LHCN-M2 (cell line): ENCODE measurements at places on chromosomes 6 and 20.

- peak; percentile 53 for DNase-seq
These were observed 584 bp downstream of the PTK7 start for GRCh38 chr6:43076464-43077332.

GRCh38 chr6:167863897-167864296, 37.2 kb downstream of the AFDN start:
- DNase-seq: no peak

DNA sequence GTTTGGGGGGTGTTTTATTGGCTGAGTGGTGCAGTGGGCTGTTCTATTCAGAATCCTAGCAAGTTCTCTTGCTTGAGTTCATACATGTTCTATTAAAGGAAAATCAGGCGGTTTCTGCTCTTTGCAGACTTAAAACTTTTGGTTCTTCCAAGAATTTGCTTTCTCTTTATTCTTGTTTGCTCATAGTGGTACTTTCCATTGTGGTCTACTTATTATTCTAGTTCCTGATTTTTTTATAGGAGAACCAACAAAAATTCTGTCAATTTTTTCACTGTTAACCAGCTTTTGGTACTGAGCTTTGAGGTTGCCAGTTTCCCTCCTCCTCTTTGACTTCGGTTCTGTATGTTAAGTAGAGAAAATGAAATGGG, 6.7 kb downstream of the AFDN start:
- DNase-seq: no peak

DNA sequence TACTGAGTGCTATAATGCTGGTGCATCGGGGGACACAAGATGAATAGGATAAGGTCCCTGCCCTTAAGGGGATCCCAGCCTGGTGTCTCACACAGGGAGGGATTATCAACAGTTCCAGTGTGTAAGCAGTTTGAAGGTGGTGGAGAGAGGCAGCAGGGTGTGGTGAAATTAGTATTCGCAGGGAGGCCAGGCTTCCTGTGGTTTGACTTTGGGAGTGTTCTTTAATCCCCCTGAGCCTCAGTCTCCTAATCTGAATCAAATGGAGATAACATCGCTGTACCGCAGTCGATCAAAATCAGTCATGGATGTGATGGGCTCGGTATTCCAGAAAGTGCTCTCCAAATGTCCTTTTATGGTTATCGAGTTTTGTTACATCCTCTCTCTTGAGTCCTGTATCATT, 288.1 kb upstream of the SUPT3H start:
- DNase-seq: no peak

GRCh38 chr6:108968325-108969316, 120.4 kb downstream of the ARMC2 start:
- DNase-seq: no peak

- no peak for DNase-seq
These were observed 231.0 kb downstream of the QKI start for GRCh38 chr6:163645560-163645959.

- no peak for DNase-seq
These were observed 120.2 kb upstream of the CLDN20 start for GRCh38 chr6:155143578-155144106.

DNA sequence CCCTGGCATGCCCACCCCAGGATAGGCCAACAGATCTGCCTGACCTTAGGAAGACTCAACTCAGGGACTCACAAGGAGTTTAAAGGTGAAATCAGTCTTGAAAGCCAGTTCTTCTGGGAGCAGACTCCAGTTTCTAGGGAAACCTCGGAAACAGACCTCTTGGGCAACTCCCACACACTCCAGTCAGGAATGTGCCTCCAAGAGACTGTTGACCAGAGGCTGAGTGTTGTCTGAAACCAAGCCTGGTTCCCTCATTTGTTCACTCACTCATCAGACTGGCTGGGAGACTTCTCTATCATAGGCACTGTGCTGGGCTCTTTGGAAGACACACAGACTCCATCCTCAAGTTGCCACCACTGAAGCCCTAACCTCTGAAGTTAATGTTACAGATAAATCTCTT, 1.8 kb downstream of the TREM1 start:
- DNase-seq: peak; percentile 13

- DNase-seq: no peak
These were observed 80.6 kb downstream of the TAF4 start for GRCh38 chr20:61985096-61985495.

- DNase-seq: no peak
These were observed 2.6 kb upstream of the MRGBP start for GRCh38 chr20:62793757-62794006.

- DNase-seq: no peak
These were observed 105.5 kb downstream of the NRSN1 start for GRCh38 chr6:24231438-24231977.

- DNase-seq: peak; percentile 98
These were observed 23.2 kb upstream of the FAM50B start for GRCh38 chr6:3825851-3826581.

DNA sequence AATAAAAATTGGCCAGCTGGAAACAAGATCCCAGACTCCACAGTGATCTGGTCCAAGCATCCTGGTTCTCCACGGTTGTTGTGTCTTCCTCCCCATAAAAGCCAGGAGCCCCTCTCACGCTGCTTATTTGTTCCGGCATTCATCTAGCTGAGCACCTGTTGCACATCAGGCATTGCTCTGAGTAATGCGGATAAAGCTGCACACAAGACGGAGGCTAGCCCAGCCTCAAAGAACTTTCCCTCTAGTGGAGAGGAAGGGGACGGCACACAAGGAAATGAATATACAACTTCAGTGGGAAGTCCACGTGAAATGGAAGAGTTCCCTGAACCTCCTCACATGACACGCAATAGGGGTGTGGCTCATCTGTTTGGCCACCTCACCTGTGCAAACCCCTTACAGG, 30.3 kb upstream of the NXT1 start:
- peak; percentile 62 for DNase-seq

DNA sequence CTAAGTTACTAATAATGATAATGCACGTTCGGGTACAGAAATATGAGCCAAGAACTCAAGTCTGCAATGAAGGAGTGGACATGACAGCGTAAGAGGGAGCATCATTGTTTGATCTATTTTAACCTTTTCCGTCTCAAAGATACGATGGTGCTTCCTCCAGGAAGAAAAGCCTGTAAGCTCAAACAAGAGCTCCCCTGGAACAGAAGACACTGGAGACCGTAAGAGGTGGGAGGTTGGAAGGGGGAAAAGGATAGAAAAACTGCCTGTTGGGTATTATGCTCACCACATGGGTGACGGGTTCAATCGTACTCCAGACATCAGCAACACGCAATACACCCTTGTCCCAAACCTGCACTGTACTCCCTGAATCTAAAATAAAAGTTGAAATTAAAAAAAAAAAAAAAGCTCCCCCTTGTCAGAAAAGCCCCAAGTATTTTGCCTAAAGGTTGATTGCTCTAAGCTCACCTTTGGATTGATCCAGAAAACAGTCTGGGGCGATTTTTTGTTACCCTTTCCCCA, 180.5 kb downstream of the TRIM27 start:
- DNase-seq: peak; percentile 8

GRCh38 chr6:17741507-17741906, 34.8 kb upstream of the NUP153 start:
- no peak for DNase-seq

DNA sequence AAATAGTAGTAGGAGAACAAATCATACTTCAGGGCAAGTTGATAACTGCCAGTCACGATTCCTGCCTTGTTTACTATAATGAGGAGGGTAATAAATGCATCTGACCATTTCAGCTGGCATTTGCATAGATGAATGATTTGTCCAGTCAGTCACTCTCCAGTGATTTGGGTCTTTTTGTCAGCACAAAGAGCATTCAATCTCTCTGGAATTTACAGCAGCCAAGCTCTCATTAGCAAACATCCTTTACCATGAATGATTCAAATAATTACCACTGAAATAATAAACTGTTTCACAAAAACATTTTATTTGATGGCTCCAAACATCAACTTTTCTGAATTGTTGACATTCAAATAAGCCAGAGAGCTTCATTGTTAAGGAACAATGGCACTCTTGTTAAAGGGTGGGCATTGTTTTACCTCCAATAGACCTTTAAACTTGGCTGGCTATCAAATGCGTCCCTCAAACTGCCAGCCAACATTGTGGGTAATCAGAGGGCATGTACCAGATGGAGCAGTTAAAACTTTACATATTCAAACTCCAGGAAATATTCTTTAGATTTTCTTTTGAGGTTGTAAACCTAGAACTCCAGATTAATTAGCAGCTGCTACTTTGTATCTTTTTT, 30.0 kb upstream of the FBXL4 start:
- no peak for DNase-seq

- no peak for DNase-seq
These were observed 34.1 kb downstream of the SERPINB1 start for GRCh38 chr6:2807342-2808090.

DNA sequence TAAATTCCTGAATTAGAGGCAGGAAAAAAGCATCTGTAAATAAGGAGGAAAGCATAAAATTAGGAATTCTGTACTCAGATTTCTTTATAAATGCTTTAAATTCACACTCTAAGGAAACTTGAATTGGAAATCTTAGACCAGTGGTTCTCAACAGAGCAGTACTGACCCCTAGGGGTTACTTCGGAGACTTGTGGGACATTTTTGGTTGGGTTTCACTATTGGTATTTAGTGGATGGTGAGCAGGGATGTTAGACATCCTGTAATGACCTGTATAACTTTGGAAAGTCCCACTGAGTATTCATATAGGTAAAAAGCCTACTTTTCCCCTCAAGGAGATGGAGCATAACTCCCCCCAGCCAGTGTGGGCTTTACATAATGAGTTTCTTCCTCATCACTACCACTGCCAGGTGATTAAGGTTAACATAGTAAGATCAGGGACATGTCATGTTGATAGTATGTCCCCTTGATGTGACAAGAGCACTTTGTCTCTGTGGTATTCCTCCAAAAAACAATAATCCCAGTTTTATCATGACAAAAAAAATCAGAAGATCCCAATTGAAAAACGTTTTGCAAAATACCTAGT, 31.0 kb downstream of the GLO1 start:
- DNase-seq: peak; percentile 60

DNA sequence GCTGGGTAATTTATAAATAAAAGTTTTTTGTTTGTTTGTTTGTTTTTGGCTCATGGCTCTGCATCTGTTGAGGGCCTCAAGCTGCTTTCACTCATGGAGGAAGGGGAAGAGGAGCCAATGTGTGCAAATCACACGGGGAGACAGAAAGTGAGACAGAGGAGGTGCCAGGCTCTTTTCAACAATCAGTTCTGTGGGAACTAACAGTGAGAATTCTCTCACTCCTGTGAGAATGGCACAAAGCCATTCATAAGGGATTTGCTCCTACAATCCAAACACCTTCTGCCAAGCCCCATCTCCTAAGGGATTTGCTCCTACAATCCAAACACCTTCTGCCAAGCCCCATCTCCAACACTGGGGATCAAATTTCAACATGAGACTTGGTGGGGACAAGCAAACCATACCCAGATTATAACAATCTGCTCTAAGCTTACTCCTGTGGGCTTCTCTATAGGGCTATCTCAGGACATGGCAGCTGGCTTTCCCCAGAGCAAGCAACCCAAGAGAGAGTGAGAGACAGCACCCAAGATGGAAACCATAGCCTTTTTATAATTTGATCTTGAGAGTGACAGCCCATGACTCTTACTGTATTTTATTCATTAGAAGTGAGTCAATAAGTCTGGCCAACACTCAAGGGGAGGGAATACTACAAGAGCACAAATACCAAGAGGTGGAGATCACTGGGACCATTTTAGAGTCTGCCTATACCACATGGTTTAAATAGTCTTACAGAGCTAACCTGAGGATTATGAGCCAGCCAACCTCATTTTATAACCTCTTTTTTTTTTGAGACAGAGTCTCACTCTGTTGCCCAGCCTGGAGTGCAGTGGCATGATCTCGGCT, 22.8 kb upstream of the LRRC1 start:
- no peak for DNase-seq

GRCh38 chr6:134122775-134123174, 70.4 kb upstream of the SLC2A12 start:
- no peak for DNase-seq

DNA sequence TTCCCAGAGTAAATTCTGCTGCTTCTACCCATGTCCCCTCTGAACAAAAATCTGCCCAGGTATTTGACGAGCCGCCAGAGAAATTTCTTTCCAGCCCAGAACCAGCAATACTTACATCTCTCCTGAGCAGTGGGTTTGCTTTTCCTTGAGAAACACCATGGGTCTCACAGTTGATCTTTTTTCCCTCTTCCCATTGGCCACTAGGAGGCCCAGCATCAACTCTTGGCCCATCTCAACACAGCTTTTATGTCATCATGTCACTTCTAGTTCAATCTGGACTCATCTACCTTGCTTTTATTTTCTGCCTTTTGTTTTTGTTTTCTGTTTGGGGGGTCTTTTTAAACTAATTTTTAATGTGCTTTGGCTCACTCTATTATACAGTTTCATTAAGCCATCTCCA, 18.8 kb downstream of the MAFB start:
- no peak for DNase-seq

DNA sequence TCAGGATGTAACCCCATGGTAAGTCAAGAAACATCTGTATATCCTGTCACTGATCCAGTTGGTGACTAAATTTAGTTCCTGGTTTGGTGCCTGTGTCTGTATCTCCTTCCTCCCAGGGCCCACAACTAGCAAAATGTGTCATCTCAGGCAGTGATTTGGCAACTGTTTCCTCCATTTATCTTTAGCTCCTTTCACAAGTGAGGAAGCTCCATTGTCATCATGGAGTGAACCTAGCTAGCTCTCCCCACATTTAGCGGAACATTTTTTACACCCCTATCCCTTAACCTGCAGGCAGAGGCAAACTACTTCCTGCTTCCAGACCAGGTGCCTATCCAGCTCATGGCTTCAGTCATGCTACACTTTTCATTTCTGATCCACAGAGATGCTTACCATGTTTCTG, 99.5 kb downstream of the IPCEF1 start:
- no peak for DNase-seq

- DNase-seq: no peak
These were observed 8.3 kb downstream of the PPP1R3G start for GRCh38 chr6:5093231-5094015.

GRCh38 chr6:145245119-145245518, 490.2 kb downstream of the EPM2A start:
- DNase-seq: no peak
